Mucosa of gallbladder (tissue), 1 donor: ENCODE measurements at places on chromosomes 6 and 20. TPM values are rescaled to one million over a fixed set of nuclear protein-coding genes. Genes with fewer than 3 reads are reported as not detected.

GRCh38 chr6:37784585-37784967 is 35.0 kb upstream of the ZFAND3 start:
- no peak for DNase-seq

- peak; percentile 88 for DNase-seq
Observed at GRCh38 chr6:27019651-27020552, 227.6 kb upstream of the PRSS16 start.

- DNase-seq: no peak
Observed at GRCh38 chr6:12814015-12814414, 97.4 kb downstream of the PHACTR1 start.

DNA sequence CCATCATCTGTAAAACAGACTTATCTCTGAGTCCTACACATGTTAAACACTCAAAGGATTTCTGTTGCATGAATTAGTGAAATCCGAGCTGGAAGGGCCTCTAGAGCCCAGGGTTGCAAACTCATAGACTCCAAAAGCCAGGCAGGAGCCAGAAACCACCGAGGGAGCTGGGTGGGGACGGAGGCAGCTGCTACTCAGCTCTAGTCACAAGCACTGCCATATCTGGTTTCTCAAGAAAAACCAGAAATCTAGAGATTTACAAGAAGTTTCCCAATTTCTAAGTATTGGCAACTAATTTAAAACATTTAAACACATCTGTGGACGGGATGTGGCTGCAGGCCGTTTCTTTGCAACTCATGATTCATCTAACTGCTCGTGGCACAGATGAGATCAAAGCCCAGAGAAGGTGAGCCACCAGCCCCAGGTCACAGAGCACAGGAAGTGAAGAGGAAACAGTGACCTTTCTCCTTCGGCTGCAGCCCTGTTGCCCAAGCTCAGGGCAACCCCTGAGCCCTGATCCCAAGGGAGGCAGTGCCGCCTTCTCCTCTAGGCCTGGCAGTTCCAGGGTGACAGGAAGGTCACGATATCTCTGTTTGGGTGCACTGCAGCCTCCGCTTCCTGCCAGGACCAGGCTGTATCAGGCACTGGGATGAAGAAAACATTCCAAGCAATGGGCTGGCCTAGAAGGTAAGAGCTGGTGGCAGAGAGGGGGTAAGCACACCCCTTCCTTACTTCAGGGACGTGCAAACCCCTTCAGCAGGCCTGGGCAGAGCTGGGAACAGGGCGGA is 26.4 kb upstream of the PTGIS start:
- peak; percentile 75 for DNase-seq

DNA sequence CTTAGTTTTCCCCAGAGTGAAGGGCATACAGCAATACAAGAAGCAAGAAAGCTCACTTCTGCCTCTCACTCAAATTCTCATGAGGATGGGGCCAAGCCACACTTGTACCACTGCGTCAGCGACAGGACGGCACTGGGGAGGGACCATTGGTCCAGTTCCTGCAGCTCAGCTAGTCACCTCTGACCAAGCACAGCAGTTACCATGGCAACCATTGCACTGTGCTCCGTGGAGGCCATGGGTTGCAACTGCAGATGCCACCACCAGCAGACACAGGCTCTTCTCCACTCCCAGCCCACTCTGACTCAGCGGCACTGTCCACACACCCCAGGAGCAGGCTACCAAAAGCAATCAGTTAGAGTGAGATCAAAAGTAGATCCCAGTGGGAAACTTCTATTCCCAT is 441.1 kb upstream of the ARID1B start:
- DNase-seq: no peak

GRCh38 chr6:55566036-55566710 is 12.8 kb downstream of the HMGCLL1 start:
- DNase-seq: no peak

GRCh38 chr6:7561153-7561964 is 19.9 kb downstream of the DSP start:
- peak; percentile 92 for DNase-seq

- DNase-seq: no peak
Observed at GRCh38 chr20:56361900-56362299, 3.1 kb downstream of the FAM210B start.

SLC24A3 gene
- 19.9 TPM for total RNA-seq

CST1 gene
- total RNA-seq: 28.7 TPM

TUBB2A gene
- 108 TPM for total RNA-seq
